Activated CD8-positive, alpha-beta memory T cell treated with anti-CD3 and anti-CD28 coated beads for 24 hours (primary cell): ENCODE measurements at places on chromosomes 5 and 9.
A peak's percentile ranks its signal among the peaks of the same experiment; 100 is the strongest.

DNA sequence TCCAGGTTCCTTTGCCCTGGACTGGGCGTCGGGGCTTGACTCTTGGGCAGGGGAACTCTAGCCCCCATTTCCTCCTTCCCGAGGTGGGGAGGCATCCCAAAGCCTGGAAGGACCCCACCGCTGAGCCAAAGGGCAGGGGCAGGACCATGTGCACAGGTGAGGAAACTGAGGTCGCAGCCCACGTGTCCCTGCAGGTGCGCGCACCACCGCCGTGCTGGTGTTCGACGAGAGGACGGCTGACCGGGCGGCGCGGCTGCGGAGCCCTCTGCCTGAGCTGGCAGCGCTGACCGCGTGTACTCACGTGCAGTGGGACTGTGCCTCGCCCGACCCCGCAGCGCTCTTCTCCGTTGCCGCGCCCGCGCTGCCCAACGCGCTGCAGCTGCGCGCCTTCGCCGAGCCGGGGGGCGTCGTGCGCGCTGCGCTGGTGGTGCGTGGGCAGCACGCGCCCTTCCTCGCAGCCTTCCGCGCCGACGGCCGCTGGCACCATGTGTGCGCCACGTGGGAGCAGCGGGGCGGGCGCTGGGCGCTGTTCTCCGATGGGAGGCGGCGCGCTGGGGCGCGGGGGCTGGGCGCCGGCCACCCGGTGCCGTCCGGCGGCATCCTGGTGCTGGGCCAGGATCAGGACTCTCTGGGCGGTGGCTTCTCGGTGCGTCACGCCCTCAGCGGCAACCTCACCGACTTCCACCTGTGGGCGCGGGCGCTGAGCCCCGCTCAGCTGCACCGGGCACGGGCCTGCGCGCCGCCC is 2.8 kb downstream of the ADGRD2 start:
- no peak for DNase-seq

GRCh38 chr9:71506821-71507220 is 261.5 kb downstream of the CEMIP2 start:
- no peak for DNase-seq

GRCh38 chr5:99763021-99763774 is 772.0 kb upstream of the FAM174A start:
- no peak for DNase-seq

DNA sequence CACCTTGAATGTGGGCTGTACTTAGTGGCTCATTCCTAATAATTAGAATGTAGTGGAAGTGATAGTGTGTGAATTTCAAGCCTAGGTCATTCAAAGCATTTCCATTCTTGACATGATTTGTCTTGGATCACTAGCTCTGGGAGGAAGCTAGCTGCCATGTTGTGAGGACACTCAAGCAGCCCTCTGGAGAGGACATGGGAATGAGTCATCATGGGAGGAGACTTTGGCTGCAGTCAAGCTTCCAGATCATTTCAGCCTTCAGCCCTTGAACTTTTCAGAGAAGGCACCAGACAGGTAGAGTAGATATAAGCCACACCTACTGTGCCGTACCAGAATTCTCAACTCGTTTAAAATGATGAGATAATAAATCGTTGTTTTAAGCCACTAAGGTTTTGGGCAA is 506.9 kb downstream of the ZNF608 start:
- no peak for DNase-seq

- DNase-seq, result peak; percentile 57
Observed at GRCh38 chr9:121992571-121993212, 100.4 kb downstream of the TTLL11 start.

GRCh38 chr5:37721447-37721871 is 118.4 kb downstream of the GDNF start:
- no peak for DNase-seq

GRCh38 chr5:61167382-61167781 is 5.1 kb upstream of the SMIM15 start:
- DNase-seq, result no peak

GRCh38 chr5:178238711-178239592 is 6.3 kb upstream of the PHYKPL start:
- peak; percentile 69 for DNase-seq

DNA sequence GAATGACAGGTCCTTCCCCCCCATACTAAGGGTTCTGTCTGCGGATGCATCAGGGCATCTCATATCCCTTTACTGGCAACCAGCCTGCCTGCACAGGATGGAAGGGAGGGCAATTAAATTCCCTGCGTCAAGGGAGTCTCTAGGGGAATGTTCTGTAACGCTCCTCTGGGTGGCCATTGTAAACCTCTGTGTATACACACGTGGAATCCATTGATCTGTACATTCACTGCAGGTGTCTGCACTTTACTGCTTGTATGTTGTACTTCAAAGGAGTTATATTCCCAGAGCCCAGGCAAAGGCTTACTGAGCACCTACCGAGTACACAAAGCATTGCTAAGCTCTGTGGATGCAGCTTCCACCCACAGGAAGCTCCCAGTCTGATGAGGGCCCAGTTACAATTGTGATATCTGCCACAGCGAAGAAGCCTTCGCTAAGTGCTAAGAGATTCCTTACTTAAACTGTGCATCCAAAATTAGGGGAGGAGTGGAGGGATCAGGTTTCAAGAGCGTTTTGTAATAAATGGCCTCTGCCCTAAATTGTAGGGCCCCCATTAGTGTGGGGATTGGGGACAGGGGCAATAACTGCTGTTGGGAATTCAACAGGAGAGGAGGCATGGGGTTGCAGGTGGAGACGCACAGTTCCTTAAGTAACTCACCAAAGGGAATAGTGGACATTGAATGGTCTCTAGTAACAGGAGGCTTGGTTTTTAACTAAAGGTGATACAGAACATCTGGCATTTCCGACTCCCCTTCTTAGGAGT is 1.5 kb upstream of the RETREG1 start:
- DNase-seq, result no peak

DNA sequence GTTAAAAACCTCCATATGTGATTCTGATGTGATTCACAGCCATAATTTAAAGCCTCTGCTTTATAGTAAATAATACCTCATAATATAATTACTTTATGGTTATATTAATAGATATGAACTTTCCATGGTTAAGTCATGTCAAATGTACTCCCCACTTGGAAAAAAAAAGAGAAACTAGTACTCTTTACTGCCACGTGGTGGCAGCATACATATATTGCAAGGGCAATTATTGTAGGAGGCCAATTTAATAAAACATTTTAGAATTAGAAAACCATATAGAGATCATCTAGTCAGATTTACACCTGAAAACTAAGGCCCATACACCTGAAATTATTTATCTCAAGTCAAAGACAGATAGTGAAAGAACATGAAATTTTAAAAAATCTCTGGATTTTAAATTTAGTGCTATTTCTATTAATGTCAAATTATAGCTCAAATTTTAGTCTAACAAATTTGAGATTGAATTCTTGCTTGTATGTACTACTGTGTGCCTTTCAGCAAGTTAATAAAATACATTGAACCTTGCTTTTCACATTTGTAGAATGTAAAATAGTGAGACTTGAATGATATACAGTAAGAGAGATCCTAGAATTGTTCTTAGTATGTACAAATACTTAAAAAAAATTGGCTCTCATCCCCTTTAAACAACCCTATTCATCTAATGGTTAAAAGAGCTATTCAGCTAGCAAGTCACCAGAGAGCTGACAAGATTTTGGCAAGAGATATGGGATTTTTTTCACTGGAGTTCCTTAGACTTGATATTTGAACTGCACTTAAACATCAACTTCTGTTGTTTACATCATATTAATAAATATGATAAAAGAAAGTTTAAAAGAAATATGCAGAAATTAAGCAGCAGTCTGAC is 603.8 kb downstream of the TLE4 start:
- no peak for DNase-seq

DNA sequence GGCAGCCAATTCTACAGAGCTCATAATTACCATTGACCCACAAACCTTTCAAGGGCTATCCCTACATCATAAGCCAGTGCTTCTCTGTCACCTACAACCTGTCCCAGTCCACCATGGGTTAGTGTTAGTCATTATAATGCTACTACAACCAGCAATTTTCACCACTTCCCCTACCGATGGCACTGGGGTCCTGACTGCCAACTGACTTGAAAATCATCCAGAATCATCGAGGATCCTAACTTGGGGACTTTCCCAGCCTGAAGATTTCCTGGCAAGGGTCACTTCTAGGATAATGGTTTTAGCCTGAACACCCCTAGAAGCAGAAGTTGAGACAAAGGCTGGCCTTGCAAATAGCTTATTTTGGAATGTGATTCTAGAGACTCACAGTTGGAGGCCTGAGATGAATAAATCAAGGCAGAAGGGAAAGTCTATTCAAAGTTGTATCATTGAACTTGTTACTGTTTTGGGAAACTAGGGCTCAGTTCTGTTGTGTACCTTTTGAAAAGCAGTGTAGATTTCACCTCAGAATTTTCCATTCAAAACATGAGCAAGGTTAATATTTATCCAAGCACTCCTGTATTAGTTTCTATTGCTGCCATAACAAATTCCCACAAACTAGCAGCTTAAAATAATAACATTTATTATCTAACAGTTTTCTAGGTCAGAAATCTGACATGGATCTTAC is 633.0 kb downstream of the LRRC70 start:
- no peak for DNase-seq

- DNase-seq, result no peak
Observed at GRCh38 chr5:151947931-151948608, 23.4 kb upstream of the GLRA1 start.

GRCh38 chr5:177546258-177546741 is 8.1 kb downstream of the FAM193B start:
- DNase-seq, result no peak

DNA sequence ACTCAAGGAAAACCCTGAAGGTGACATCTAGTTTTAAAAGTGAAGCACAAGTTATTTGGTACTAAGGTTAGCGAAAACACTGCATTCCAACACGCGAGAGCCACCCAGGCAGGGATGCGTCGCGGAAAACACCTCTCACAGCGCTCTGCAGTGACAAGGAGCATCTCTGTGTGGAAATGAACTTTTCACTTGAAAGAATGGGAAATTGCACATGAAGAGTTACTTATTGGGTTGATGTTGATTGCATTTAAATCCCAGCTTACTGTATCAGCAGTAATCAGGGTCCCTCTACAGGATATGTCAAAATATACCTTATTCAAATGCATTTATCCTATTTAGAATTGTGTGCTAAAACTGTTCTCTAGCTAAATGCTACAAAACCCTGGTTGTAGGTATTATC is 144.4 kb downstream of the BNC2 start:
- no peak for DNase-seq

DNA sequence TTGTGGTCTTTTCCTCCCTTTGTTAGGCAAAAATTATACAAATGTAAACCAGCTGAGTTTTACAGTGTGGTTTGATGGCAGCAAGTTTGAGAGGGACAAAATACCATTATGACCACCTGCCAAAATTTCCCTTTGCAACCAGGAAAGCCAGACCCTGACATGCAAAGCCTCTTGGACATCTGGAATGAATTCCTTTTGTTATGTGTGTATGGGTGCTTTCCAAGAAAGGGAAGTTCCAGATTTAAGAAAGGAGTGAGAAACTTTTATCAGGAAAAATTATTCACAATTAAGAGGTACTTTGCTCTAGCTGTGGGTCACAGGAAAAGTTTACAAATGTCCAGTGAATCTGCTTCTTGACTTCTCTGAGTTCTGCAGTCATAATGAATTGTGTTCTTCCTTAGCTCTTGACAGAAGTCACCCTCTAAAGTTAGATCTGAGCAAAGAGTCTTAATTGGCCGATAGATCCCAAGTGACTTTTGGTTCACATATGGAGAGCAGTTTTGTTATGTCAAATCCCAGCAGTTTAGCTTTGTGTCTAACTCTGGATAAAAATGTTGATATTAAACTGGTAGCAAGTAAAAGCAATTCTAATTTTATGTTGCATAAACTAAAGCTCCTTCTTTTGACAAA is 295.9 kb upstream of the ZNF608 start:
- DNase-seq, result no peak

- no peak for DNase-seq
Observed at GRCh38 chr5:95891499-95891898, 69.0 kb upstream of the GLRX start.

GRCh38 chr9:110161940-110162339 is 46.0 kb downstream of the C9orf152 start:
- no peak for DNase-seq

DNA sequence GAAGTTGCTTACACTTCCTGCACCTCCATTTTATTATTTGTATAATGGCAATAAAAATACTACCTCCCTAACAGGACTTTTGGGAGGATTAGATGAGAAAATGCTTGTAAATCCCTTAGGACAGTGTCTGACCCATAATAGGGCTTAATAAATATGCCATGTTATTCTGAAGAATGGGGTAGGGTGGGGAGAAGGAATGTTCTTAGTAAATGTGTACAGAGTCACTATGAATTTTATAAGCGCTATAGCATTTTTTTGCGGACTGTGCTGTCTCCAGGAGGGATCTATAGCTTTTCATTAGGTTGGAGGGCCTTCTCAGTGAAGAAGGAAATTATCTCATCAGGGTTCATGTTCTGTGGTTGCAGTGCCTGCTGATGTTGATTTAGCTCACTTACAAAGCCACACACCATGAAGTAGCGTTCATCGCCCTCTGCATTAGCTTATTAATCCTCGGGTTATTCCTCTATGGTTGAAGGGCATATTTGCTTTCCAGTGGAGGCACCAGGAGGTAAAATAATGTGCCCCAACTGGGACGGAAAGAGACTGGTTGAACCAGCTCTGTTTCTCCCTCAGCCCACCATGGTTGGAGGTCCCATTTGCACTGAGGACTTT is 497.1 kb downstream of the ARHGEF28 start:
- no peak for DNase-seq

- DNase-seq, result no peak
Observed at GRCh38 chr5:32539981-32540845, 45.1 kb upstream of the SUB1 start.

DNA sequence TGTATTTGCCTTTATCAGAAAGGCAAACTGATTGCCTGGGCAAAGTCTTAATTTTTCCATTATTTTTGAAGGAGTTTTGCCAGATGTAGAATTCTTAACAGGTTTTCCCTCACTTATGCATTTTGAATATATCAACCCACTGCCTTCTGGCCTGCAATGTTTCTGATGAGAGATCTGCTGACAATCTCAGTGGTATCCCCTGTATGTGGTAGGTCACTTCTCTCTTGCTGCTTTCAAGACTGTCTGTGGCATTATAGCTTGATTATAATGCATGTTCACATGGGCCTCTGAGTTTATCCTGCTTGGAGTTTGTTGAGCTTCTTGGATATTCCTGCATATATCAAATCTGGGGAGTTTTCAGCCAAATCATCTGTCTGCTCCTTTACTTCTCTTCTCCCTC is 82.2 kb downstream of the HABP4 start:
- DNase-seq, result no peak

DNA sequence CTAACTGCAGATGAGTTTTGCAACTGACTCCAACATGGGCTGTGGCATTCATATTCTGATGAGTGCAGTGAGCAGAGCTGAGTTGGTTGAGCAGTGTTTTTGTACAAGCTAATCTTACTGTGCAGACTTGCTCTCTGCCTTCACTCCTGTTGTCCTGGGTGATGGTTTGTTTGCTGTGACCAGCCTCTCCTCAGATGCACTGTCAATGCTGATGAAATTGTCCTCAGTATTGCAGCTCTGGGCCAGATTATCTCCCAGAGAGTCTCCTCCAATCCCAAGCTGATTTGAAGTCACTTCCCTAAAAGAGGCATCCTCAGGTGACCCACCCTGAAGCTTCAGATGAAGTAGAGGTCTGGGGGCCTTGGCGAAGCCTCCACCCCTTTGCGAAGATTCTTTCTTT is 581.8 kb downstream of the ACTL7B start:
- DNase-seq, result no peak
